ENCODE measurements at places on chromosomes 3 and 15.
A peak's percentile ranks its signal among the peaks of the same experiment; 100 is the strongest.

DNA sequence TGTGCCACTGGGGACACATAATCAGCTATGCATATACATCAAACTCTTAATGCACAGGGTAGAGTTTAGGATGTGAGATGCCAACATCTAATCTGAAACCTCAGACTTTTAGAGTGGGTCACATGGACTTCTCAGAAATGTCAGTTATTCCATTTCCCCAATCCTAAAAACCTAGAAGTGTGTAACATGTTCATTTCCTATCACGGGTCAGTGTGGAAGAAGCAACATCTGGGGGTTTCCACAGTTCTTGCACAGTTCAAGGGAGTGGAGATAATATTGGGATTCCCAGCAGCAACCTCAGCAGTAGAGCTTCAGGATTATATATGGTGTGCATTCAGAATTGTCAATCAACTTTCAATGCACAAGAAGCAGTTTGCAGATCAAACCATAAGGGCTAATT, 44.4 kb upstream of the SPRED1 start:
- DNase-seq, result no peak

GRCh38 chr3:157109267-157110141, 50.4 kb downstream of the CCNL1 start:
- no peak for DNase-seq

GRCh38 chr15:66147440-66147839, 106.1 kb downstream of the MEGF11 start:
- DNase-seq, result no peak

DNA sequence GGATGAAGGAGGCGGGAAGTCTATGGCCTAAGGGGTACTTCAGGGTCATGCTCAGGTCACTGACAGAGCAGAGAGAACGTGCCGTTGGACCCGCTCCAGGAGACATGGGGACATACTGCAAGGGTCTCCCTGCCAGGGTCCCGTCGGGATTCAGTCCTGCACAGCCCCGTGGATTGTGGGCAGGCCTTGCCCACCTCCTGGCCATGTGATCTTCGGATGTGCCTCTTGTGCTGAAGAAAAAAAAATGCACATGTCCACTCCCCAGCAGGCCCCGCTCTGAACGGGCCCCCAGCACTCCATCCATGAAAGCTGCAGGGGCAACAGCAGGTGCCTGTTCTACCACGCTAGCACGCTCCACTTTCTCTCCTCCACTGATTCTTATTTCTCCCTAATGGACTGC, 22.9 kb downstream of the ST8SIA2 start:
- DNase-seq, result no peak

DNA sequence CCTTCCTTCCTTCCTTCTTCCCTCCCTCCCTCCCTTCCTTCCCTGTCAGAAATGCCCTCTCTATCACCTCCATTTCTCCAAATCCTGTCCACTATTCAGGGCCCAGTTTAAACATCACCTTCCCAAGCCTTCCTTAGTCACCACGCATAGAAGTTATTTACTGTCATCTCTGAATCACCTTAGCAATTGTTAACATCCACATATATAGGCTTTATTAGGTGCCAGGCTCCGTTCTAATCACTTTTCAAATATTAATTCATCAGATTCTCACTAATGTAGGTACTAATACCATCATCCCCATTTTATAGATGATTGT, 1.1 kb upstream of the MAGEF1 start:
- DNase-seq, result no peak

DNA sequence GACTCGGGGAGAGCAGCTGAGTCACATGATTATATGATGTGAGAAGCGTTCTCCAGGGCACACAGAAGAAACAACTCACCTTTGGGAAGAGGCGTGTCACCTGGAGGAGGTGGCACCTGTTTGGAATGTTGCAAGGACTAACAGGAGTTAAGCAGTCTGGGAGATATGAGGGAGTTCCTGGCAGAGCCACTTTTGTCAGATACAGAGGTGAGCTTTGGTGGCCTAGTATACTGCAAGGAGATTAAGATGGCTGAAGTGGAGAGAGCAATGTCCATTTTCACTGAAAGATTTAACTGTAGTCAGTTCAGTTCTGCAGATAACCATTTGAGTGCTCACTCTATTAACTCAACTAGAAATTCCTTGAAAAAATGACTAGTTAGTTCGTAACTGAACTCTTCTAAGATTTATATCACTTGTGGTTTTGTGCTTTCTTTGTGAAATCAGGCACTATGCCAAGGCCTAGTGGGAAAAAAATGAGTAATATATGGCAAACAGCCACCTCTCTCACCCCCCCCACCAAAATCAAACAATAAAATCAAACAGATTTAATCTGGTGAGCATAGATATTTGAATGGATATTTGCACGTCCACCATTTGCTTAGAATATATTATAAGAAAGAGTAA, 61.3 kb downstream of the CRYBG3 start:
- peak; percentile 66 for DNase-seq

GRCh38 chr15:48440084-48440483, 108.9 kb downstream of the DUT start:
- DNase-seq, result peak; percentile 87

DNA sequence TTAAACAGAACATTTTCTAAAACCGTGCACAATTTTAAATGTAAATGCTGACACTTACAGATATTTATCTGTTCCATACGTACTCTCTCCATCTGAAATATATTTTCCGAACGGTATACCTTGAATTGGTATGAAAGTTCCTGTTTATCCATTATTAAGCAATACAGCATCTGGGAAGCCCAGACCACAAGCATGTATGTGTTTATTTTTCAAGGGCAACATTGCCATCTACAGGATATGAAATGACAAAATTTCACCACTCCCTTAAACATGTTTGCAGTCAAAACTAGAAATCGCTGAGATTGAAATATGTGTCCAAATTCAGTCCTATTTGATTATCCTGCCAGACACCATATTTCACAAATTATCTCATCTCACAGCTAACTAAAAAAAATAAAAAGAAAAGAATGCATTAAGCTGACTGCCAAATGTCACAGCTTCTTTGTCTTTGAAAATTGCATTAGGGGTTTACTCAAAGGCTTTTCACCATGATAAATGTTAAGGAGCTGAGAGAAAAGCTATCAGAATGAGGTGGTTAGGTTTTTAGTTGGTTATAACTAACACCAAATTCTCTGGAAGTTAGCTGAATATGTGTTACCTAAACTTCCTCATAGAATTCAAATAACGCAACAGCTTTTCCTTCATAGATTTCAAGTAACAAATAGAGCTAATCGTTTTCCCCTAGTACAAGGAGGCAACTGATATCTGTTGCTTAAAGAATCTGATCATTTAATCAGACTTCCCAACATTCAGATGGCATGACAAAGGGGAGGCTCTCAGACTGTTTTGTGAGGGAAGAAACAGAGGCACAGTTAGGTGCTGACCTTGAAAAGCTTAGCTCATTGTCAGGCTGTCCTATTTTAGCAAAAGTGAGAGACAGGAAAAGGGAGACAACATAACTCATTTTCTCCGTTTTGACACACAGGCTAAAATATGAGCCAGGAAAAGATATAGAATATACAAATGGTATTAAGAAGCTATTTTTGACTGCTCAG, 533.1 kb downstream of the TBL1XR1 start:
- DNase-seq, result peak; percentile 66

GRCh38 chr3:197874064-197874463, 75.9 kb upstream of the RPL35A start:
- DNase-seq, result no peak

- peak; percentile 12 for DNase-seq
Observed at GRCh38 chr3:58308728-58309127, 2.4 kb downstream of the HTD2 start.

- no peak for DNase-seq
Observed at GRCh38 chr3:158419820-158420653, 151.0 kb upstream of the MLF1 start.

- DNase-seq, result no peak
Observed at GRCh38 chr3:195790901-195791300, 20.8 kb downstream of the MUC4 start.

DNA sequence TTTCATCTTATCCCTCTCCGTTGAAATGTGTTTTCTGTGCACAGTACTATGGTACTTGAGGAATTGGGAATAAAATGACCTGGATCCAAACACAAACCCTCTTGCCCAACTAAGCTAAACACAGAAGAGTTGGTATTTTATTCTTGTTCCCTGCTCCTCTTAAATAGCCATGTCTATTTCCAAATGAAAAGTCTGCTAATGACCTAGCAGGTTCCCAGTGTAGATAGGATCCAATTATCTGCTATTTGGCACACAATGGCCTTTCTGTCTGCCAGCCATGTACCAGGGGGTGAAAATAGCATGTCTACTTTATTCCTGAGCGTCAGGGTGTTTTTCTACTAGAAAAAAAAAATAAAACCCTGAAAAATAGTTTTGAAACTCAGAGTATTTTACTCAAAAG, 657.0 kb upstream of the NAALADL2 start:
- no peak for DNase-seq

- DNase-seq, result peak; percentile 75
Observed at GRCh38 chr3:106333911-106334618, 465.3 kb upstream of the CBLB start.

DNA sequence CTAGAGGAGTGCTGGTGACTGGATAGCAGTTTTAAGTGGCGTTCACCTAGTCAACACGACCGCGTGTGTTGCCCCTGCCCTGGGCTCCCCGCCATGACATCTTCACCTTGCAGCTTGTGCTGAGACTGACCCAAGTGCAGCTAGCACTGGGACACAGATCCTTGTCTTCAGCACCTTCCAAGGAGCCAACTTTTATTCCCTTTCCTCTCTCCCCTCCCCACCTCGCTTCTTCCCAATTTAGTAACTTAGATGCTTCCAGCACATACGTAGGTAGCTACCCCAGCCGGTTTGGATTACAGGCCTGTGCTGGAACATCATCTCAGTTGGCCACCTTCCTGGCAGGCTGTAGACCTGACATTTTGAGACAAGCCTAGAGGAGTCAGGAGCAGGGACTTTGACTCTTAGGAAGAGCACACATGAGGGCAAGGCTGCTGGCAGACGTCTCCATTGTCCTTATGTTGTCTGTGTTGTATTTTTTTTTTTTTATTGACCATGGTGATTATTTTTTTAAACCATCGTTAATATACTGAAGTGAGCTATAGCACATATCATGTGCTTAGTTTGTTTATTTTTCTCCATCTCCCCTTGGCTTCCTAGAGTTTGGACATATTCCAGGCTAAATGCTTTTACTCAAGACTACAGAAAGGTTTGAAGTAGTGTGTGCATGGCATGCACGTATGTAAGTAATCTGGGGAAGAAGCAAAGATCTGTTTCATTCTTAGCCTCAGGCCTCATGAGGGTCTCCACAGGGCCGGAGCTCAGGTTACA, 61.1 kb downstream of the AAGAB start:
- DNase-seq, result peak; percentile 54

- DNase-seq, result no peak
Observed at GRCh38 chr3:183092256-183092655, 7.0 kb downstream of the MCCC1 start.

DNA sequence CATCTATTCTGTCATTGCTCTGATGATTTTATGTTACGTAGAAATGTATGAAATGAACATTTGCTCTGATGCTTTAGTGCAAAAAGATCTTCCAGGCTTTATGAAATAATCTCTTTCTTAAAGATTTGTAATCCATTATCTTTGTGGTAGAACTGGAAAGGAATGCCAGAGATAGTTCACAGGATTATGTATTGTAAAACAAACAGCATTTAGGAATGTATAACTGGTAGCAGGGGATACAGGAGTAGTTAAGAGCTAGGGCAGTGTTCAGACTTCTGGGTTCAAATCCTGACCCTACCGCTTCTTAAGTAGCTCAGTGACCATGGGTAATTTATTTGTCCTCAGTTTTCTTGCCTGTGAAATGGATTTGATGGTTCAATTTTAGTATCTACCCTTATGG, 429.8 kb upstream of the TPM1 start:
- DNase-seq, result peak; percentile 42

GRCh38 chr3:3189102-3189727, 9.7 kb upstream of the CRBN start:
- DNase-seq, result peak; percentile 19

DNA sequence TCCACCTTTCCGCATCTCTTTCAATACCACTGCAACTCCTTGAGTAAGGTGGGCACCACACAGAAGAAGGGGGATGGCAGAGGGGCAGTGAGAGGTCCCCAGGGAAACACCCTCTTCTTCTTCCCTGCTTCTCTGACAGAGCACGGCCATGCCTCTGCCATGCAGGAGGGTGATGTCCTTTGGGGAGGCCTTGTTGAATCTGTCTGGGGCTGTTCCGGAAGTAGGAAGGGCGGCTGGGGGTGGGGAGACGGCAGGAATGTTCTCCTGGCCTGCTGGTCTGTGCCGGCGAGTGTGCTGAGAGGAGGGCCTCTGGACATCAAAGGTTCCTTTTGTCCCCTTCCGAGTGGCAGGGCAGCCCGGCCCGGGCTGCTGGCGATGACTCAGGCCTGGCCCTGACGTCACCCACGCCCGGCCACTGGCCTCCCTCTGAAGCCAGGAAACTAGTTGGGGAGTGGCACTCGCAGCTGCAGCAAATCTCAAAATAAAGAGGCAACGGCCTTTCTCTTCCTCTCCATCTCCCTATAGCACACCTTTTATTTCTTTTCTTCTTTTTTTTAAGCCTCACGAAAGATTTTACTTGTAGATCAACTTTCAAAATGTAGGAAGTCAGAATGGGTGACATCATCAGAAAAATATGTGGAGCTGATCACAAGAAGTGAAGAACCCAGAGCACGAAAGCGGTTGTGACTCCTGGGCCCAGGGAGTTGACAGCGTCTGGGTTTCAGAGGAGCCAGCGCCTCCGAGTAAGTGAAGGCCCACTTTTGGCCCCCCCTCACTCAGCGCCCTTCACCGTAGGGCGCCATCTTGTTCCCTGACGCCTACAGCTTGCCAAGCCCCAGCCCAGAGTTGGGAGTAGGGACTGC, at the start of gene ZBTB38:
Gene ZBTB38, plus strand, starts transcription at position 443 of the 863 bp plus-strand sequence. CDS start 73,885 bp downstream, outside the sequence.
- DNase-seq, result peak; percentile 97

DNA sequence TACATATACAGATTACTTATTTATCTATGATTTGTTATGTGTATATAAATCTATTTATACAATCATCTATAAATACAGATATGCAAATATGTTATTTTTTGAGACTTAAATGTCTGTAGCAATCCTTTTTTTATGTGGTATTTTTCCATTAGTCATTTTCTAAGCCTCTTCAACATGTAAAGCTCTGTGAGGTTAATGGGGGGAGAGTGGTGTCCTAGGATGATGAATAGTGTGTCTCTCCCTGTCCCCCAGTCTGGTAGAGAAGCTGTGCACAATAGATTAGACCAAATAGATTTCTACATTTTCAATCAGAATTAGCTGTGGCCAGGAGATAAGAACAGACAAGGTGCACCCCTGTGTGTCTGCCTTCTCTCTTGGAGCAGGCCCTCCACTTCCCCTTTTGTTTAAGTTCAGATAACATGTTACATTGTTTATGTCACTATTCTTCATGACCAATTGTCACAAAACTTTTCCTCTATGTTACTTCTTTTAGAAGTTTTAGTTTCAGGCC, 453.9 kb downstream of the LPP start:
- DNase-seq, result no peak

- DNase-seq, result peak; percentile 10
Observed at GRCh38 chr3:119861681-119862080, 79.8 kb downstream of the NR1I2 start.

DNA sequence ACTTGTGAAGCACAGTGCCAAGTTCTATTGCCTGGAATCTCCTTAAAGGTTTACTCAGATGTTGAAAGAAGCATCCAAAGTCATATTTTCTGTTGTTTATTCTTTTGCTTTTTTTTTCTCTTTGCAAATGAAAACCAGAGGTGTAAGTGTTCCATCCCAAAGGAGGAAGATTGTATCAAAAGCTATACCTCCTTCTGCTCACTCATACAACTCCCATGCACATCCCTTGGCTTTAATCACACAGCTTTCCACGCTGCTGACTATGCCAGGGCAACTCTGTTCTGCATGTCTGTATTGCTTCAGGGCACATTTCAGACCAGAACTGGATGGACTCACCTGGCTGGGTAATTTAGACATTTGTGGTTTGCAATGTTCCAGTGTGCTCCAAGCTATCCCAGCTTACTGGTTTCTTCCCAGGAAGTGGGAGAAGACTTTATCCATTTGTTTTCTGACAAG, 399.6 kb upstream of the TBL1XR1 start:
- DNase-seq, result no peak
